ENCODE measurements at places on chromosomes 7 and 10.

DNA sequence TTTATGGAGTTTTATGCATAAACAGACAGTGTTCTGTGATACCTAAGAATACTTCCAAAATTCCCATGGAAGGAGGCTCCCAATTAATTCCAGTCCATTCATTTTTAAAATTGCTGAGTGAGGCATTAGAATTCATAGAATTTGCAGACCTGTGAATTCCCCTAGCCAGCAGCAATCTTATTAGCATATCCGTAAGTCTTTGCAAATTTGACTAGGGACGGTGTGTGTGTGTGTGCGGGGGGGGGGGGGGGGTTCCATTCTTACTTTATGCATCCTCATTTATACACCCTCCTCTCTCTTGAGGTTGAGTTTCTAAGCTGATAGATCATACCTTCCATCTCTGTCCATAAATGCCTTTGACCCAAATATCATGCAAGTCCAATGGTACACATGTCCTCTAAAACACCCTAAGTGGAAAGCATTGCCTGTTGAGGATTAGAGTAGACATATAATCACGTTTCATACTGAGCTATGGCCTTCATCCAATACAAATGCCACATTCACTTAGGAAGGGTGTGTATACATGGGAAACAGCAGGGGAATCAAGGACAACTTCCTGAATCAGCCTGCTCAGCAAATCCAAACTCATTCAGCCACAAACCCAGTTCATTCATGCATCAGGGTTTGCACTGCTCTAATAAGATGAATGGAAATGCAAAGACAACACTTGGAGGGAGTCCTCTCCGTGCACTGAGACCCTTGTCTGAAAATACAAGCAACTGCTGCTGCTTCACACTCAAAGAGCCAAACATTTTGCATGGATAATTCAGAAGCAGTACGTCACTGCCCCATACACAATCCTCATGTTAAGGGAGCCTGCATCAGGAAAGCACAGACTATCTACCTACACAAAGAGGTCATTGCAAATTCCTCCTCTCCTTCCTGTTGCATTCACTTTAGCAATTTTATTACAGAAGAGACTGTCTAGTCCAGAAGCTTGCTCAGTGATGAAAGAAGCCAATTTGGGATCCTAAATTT lies 350.8 kb downstream of the KCNMA1 start:
- DNase-seq = no peak

DNA sequence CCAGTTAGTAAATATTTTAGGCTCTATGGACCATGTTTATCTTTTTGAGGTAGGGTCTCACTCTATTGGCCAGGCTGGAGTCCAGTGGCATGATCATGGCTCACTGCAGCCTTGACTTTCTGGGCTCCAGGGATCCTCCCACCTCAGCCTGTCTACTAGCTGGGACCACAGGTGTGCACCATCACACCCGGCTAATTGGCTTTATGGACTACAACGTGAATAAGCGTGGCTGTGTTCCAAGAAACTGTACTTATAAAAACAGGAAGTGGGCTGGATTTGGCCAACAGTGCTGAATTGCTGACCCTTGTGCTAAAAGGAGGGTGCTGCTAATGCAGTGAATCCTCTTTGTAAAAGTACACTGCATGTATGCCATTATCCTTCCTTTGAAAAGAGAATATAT lies 111.7 kb upstream of the CDK13 start:
- no peak for DNase-seq

DNA sequence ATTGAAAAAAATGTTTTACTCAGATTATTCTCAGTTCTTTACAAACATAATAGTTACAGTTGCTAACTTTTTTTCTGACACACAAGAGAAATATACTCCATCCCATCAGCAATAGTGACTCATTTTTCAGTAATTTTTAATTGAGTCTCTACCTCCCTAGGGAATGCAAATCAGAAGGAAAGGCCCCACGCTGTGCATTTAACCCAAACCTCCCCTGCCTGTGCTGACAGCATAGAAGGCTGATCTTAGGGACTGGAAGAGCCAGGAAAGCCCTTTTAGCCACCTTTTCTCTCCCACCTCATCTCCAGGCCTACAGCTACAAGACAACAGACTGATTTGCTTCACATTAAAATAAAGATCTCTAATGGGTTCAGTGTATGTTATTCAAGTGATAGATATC lies 24.7 kb upstream of the PIK3CG start:
- no peak for DNase-seq

DNA sequence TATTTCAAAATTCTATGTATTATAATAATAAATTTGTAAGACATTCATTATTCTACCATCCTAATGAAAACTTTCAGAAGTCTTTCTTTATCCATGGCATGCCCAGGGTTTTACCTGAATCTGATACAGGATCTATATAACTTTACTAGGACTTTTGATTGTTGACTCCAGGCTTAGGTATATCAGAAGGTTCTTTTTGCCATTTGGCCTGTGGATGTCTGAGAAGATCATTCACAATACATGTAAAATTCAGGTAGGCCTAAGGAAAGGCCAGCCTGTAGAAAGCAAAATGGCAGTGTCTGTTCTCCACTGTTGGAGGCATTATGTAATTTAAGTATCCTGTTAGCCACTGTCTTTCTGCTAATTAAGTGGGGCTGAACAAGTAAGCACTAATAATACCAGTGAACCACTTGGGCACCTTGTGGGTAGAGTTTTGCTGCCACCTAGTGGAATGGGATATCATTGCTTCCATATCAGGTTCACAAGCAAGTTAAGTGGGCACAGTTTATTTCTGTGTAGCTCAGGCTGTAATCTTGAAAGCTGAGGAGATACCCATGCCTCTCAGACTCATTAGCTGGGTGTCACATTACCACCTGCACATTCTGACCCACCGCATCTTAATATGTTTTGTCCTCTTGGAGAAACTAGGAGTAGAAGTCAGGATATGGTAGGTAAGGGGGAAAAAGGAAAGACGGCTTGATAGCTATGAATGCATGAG lies 105.5 kb downstream of the SEPTIN7 start:
- no peak for DNase-seq

GRCh38 chr10:127996586-127996985 lies 89.7 kb downstream of the PTPRE start:
- DNase-seq = no peak

- DNase-seq = no peak
These were observed 1252.2 kb downstream of the REEP3 start for GRCh38 chr10:64773357-64773756.

- DNase-seq = no peak
These were observed 135.9 kb downstream of the ADARB2 start for GRCh38 chr10:1601406-1601805.

DNA sequence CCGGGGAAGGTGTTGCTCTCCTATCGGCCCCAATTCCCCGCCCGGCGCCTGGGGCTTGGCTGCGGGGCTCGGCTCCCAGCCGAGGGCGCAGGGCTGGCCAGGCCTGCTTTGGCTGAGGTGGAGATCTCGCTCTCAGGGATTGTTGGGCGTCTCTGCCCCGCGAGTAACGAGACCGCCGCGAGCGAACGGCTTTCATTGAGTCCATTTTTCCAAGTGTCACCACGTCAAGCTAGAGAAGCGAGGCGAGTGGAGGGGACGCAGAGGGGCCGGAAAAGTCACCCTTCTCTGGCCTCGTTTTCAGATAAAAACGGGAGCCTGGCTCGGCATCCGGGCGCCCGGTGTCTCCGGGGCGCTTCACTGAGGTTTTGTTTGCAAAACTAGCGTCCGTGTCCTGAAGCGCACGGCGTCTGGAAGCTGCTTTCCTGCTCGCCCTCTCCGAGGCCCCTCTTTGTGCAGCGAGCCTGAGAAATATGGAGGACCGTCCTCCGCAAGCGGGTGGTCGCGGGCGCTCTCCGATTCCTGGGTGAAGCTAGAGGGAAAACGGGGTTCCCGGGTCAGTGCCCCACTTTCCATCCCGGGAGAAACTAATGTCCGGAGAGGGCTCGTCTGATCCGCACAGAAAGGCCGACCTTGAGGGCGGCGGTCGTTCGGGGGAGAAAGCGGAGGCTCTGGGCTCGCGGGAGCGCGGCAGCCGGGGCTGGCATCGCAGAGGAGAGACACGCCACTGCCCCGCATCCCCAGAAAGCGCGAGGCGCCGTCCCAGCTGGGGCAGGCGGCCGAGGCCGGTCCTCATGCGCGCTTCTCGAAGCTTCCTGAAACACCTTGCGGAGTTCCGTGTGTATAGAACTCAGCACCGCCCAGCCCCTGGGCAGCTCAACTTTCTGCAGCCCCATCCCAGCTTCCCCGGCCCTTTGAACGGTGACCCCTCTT lies 3.5 kb upstream of the EN2 start:
- DNase-seq = no peak

DNA sequence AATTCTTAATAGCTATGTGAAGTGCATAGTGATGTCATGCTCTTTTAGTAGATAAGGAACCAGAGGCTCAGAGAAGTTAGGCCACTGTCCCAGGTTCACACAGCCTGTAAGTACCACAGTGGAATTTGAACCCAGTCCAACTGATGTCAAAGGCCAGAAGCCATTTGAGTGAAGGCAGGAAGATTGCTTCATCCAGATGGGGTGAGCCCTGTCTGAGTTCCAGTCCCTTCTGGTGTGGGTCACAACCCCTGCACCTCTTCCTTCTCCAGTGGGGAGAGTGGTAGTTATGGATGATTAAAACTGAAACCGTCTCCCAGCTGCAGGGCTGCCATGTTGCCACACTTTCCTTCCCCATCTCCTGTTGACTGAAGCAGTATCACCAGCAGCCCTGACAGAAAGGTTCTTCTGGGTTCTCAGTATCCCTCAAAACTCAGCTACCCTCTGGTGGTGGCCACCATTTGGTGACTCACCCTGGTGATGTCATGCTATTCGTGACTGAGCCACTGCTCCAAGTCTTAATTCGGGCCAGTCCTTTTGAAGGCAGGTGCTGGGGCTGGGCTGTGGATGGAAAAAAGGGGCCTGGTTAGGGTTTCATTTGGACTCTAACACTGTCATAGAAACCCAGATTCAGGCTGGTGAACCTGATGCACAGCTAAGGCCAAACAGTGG lies 1.5 kb upstream of the C10orf95 start:
- no peak for DNase-seq

DNA sequence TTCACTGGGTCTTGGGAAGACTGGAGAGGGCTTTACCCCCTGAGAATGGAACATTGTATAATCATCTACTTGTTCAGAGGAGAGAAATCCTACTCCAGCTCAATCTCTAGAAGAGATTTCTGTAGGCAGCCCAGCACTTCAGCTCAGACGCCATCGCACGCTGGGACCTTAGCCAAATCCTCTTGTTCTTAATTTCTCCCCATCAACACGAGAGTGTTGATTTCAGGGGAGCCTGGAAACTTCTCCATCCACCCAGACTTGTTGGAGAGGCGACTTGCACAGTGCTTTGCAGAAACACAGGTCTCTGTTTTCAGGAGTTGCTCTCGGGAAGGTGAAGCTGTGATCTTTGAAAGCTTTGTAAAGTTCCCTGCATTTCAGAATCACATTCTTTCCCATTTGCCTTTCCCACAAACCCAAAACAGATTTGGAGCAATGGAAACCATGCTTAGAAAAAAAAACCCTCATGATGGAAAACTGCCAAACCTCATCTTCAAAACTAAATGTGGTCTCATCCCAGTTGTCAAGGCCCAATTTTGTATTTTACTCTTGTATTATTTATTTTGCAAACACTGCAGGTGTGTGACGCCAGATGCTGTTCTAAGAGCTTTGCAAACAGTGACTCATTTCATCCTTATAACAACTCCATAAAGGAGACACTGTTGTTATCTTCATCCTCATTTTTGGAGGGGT lies 60.9 kb downstream of the CALML3 start:
- no peak for DNase-seq

- DNase-seq = no peak
These were observed 95.8 kb downstream of the NRP1 start for GRCh38 chr10:33238643-33239042.

DNA sequence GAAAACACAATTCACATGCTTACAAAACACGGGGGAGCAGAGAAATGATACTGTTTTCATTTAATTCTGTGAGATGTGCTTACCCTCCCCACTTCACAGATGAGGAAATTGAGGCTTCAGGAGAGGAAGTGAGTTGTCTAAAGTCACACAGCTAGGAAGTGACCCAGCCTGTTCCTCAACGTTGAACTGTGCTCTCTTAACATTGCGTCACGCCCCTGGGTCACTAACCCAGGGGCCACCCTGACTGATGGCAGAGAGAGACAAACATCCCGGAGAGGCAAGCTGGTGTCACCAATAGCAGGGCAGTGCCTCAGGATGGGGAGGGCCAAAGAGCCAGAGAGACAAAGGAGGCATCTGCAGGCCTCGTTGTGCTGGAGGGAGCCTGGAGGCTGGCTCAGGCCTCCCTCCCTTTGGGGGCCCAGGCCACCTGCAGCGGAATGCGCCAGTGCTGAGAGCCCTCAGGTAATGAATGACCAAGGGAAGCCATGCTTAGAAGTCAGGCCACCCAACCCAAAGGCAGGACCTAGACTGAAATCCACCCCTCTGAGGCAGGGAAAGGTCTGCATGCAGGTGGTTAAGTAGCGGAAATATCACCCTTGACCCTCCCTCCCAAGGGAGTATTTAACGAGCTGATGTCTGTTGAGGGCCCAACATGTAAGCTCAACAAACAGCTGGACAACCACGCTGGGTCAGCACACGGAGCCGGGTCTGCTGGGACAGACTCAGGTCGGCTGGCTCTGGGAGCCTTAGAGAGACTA lies 81.3 kb downstream of the C10orf105 start:
- DNase-seq = no peak

GRCh38 chr10:3683560-3683959 lies 101.4 kb downstream of the KLF6 start:
- DNase-seq = no peak

DNA sequence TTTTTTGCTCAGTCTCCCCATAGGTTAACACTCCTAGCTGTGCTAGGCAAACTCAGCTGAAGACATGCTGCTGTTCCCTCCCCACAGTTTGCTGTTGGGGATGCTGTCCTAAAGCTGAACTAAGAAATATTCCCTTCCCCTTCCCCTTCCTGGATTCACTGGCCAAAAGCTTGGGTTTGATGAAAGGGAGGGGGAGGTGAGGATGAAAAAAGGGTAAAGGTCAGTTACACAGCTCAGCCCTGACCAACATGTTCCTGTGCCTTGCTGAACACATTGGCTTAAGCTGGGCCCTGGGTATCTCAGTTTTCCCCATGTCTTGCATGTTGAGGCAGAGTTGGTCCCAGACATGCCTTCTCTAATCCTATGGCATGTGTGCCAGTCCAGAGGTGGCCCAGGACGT lies 15.3 kb downstream of the CCM2 start:
- DNase-seq = no peak

DNA sequence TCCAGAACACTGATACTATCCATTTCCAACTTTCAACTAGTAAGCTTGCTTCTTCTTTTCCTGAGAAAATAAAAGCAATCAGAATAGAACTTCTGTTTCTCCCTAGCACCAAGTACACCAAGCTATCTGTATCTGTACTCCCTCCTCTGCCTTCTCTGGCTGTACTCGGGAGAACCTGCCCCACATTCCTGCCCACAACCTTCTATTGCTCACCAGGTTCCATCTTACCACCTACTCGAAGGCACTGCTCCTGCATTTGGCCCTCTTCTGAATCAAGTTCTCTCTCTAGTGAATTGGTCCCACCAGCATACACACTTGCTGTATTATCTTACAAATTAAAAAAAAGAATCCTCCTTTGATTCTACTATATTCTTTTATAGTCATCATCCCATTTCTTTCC lies 169.6 kb upstream of the PTN start:
- DNase-seq = no peak

GRCh38 chr7:101985057-101985902 lies 167.9 kb downstream of the CUX1 start:
- no peak for DNase-seq

GRCh38 chr7:84513061-84513460 lies 318.5 kb upstream of the SEMA3A start:
- no peak for DNase-seq

- no peak for DNase-seq
These were observed 79.4 kb downstream of the VWC2 start for GRCh38 chr7:49852619-49853462.

- DNase-seq = no peak
These were observed 51.0 kb downstream of the SLC13A1 start for GRCh38 chr7:123148813-123149212.

Measured in NCI-H187 (cell line).